CD4-positive, CD25-positive, alpha-beta regulatory T cell (primary cell): ENCODE measurements at places on chromosomes 16 and 17. TPM values are rescaled to one million over a fixed set of nuclear protein-coding genes. Genes with fewer than 3 reads are reported as not detected.
A peak's percentile ranks its signal among the peaks of the same experiment; 100 is the strongest.

- no peak for DNase-seq
Measured at GRCh38 chr17:19659366-19660177, 11.0 kb downstream of the ALDH3A2 start.

GRCh38 chr16:11621920-11622651, 35.4 kb upstream of the LITAF start:
- peak; percentile 72 for DNase-seq

DNA sequence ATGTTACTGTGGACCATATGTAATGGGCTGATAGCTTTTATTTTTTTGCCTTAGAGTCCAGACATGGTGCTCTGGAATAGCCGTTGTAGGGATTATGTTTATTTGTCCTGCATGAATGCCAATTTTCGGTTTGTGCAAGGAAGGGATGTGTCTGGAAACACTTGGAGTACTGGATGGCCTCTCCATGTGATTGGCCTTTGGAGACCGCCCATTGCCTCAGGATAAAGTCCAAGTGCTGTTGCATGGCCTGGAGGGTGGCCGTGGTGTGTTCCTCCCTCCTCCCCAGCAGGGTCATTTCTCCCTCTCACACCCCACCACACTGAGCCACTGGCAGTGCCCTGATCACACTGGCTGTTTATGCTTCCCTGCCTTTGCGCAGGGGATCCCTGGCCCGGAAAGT, 93.9 kb downstream of the MSI2 start:
- DNase-seq, result no peak

- DNase-seq, result no peak
Measured at GRCh38 chr16:78538919-78539318, 439.5 kb downstream of the WWOX start.

DNA sequence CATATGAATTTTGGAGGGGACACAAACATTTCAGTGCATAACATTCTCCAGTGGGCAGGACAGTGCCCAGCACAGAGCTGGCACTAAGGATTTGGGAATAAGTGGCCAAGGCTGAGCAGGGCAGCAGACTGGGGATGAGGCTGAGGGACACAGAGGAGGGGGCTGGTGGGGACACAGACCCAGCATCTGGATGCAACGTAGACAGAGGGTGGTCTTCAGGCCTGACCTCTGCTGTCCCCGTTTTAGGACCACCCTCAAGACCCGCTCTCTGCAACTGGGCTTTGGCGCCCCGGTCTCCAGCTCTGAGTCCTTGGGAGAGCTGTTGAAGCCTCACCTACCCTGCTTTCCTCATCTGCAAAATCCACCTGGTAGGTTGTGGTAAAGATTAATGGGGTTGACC, 3.3 kb upstream of the PRSS33 start:
- no peak for DNase-seq

- DNase-seq, result no peak
Measured at GRCh38 chr17:8421571-8421970, 14.1 kb upstream of the NDEL1 start.

The NLRC3 gene
- 28.2 TPM for polyA plus RNA-seq

The TLCD2 gene
- polyA plus RNA-seq, result not detected

- peak; percentile 78 for DNase-seq
Measured at GRCh38 chr17:32523017-32523680, 36.4 kb downstream of the CDK5R1 start.

The MARCHF10 gene
- polyA plus RNA-seq, result 0.12 TPM

DNA sequence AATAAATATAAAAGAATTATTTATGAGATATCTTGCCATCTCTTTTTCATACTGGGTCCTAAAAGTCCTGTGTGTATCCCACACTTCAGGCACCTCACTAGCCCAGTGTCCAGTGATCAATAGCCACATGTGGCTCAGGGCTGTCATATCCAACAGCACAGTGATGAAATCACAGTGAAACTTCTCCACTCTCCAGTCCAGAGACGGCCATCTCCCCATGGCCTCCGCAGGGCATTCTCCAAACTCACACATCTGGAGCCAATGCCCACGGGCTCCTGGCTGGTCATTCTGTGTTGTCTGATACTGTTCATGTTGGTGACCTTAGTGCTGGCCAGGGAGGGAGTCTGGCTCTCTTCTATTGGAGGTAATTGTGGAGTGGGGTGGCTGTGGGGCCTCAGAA, 125.2 kb upstream of the SDK2 start:
- DNase-seq, result no peak

DNA sequence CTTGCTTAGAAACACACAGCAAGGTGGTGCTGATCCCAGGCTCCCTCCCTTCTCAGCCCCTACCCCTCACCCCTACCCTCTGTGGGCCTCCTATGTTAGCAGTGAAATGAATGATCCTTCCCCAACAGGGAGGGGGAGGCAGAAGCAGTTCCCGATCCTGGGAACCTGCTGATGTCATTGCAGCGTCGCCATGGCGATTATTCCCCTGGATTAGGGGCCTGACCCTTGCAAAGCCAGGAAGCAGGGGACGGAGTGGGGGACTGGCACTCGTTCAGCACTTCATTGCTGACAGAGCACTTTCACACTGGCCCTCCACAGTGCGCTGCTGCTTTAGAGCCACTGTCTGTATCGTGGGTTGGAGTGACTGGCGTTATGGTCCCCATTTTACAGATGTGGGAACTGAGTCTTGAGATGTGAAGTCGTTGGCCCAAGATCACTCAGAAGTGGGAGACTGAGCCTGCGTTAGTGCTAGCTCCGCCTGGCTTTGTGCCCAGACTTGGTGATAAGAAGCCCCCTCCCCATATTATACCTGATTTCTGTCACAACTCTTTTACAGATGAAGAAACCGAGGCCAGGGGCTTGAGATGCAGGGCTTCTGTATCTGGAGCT, 26.6 kb downstream of the LASP1 start:
- no peak for DNase-seq

The CRYM gene
- not detected for polyA plus RNA-seq

The TUBG1 gene
- 8.8 TPM for polyA plus RNA-seq

The CPHXL2 gene
- not detected for polyA plus RNA-seq

GRCh38 chr17:15926039-15926740, 18.7 kb upstream of the ADORA2B start:
- no peak for DNase-seq
